Fibroblast of lung (primary cell): ENCODE measurements at places on chromosomes 2 and 18.

GRCh38 chr2:30914456-30914855 lies 107.2 kb upstream of the CAPN13 start:
- no peak for DNase-seq

GRCh38 chr18:47417807-47418206 lies 166.3 kb upstream of the SKOR2 start:
- no peak for DNase-seq

- DNase-seq: peak; percentile 56
Observed at GRCh38 chr2:144890828-144891227, 370.9 kb upstream of the ZEB2 start.

GRCh38 chr2:191043438-191043837 lies 29.5 kb upstream of the STAT1 start:
- DNase-seq: peak; percentile 38

- DNase-seq: no peak
Observed at GRCh38 chr2:60972889-60973656, 44.4 kb upstream of the PEX13 start.

GRCh38 chr2:163173591-163173990 lies 335.0 kb upstream of the KCNH7 start:
- no peak for DNase-seq

DNA sequence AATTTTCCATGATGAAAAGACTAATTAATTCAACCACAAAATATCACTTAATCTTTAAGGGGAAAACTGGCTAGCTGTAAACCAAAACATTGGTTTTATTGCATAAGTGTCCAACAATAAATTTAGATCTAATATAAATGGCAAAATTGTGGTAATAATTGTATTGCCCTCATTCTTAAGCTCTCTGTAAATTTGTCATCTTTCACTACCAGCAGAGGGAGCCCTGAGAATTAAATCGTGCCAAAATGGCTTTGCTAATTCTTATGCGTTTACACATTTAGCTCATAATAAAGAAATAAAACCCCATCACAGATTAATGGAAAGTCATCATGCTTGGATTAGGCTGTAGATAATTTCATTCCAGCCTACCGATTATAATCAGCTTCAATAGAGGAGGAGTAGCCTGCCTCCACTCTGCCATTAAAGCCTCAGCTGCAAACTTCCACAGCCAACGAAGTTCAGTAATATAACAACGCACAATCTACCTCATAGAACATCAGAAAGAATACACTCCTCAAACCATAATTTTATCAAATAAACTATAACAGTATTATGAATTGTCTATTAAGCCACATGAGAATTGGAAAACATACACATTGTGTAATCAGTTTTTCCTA lies 70.0 kb upstream of the ATP5MC3 start:
- peak; percentile 17 for DNase-seq

DNA sequence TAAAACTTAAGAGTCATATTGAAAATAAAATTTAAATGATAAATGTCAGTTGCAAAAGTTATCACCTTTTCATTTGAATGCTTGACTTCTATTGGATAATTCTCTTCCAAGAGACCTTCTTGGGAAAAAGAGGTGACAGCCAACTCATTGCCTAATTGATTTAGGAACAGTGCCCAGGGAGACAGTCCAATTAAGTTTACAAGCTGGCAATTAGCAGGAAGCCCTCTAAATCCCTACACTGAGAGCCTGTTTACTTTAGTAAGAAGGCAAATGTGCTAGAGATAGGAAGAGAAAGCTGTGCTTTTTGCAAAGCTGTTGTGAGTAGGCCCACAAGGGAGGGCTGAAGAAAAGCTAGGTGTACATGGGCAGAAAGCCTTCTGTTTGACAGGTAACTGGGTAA lies 189.1 kb downstream of the WDPCP start:
- DNase-seq: no peak

GRCh38 chr2:46774499-46775228 lies 140.9 kb downstream of the MCFD2 start:
- peak; percentile 85 for DNase-seq

DNA sequence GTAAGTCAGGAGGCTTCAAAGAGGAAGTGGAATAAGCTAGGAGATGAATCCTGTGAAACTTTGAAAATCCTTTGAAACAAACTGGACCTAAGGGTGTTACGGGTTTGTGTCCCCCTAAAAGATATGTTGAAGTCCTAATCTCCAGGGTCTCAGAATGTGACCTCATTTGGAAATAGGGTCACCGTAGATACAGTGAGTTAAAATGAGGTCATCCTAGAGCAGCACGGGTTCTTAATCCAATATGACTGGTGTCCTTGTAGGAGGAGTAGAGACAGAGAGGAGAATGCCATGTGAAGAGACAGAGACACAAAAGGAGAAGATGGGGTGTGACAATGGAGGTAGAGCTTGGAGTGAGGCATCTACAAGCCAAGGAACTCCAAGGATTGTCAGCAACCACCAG lies 26.9 kb upstream of the NEB start:
- no peak for DNase-seq

DNA sequence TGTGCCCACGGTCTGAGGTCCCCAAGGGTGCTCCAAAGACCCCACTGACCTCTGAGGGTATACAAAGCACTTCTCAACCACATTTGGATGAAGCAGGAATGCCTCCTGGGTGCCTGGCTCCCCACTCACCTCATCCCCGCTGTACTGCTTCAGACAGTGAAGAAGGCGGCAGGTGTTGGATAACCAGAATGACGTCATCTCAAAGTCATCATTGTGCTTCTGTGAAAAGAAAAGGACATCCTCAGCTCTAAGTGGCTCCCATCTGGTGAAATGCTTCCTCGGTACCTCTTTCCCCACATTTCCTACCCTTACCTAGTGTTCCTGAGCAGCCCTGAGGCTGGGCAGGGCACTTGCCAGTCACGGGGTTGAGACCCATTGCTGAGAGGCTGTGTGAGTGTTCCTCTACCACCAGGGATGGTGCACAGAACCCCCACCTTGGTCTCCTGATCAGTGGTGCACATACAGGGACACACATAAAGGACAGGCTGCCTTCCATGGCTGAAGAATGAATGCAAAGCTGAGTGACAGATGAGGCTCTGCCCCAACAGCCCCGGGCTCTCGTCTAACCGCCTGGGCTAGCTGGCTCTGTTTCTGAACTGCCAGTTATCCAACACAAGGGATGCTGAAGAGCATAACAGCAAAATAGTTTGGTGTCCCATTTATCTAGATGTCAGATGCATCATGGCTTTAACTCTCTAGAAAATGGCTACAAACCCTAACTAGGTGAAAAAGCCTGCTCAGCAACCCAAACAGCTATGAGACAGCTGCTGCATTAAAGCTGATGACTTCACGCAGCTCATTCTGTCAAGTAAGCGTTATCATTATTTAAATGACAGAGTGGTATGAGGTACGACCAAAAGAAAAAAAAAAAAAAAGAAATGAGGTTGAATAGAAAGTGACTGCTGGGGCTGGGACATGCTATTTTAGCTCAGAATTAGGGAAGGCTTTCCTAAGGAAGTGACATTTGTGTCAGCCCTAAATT lies 28.2 kb upstream of the ACAA2 start:
- DNase-seq: no peak

- DNase-seq: no peak
Observed at GRCh38 chr18:63271148-63271547, 48.4 kb downstream of the BCL2 start.

GRCh38 chr2:15939556-15939853 lies 845 bp upstream of the MYCN start:
- DNase-seq: no peak

DNA sequence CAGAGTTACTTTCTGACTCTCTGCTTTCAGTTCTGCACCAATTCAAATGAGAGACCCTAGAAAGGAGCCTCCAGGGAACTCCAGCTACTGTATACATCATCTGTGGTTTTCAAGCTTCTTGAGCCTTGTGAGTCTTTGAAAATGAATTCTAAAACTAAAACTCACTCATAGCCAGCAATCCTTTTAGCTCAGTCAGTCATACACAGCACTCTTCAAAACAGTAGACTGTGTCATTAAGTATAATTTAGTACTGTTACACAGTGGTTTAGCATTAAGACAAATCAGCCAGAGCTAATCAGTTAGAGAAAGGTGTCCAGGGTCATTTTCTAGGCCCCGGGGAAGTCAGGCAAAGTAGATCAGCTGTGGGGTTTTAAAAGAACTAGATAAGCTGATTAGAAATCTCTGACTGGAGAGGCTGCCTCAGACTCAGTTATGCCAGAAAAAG lies 322.1 kb upstream of the THUMPD2 start:
- peak; percentile 67 for DNase-seq

GRCh38 chr18:47758000-47758399 lies 172.5 kb downstream of the SMAD2 start:
- no peak for DNase-seq

DNA sequence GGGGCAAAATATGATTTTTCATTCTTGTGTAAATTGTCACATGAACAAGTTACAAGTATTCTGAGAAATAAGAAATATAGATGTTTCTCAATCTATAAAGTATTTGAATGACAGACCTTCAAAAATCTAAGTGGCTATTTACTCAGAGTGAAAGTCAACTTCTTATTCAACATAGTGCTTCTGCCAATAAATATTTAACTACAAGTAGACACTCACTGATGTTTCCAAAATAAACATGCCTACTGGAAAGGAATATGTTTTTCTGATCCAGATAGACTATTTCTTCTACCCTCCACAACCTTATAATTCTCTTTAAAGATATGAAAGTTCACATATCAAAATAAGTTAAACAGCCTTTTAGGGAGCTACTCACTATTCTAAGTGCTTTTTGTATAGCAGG lies 296.3 kb downstream of the DSC3 start:
- DNase-seq: no peak

GRCh38 chr2:212536817-212537725 lies 1.5 kb downstream of the ERBB4 start:
- DNase-seq: no peak

DNA sequence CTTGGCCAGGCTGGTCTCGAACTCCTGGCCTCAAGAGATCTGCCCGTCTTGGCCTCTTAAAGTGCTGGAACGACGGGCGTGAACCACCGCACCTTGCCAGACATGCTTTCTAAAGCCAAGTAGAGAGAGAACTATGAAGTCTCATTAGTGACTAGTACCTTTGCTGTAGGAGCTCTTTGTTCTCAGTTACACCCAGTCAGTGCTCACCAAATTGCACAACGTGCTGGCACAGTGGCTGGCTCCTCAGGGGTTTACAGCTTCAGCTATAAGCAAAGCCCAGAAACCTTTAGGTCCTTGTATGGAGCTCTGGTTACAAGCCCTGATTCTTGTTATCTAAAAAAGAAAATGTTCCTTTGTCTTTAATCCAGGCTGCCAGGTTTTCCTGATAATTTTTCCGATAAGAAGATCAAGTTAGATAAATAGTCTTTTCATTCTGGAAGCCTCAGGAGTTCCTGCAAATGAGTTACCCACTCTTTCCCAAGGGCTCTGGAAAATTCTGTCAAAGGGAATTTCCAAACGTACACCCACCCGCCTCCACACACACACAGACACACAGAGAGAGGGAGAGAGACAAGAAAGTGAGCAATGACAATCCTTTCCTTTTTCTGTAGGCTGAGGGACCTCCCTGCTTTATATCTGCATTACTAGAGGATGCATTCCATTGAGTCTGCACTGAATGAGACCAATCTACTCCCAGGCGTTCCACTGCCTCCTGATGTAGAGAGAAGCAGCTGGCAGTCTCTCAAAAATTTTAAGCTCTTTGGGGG lies 100.2 kb upstream of the CSRNP3 start:
- DNase-seq: peak; percentile 46

DNA sequence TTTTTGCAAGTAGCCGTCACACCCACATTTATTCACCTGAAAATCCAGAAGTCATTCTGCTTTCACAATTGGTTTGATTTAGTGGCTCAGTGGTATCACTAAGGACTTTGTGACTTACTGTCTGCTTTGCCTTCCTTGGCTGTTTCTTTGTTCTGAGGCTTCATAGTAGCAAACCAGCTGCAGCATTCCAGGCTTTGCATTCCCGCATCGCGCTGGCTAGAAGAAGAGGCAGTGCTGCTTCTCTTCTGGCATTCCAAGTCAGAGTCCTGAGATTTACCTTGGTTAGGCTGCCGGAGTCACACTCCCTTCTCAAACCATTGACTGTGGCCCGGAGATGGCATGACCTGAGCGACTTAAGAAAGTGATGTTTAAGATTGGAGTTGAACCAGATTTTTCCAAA lies 35.1 kb downstream of the MYO1B start:
- no peak for DNase-seq

GRCh38 chr2:227606476-227606875 lies 7.8 kb downstream of the SCYGR2 start:
- no peak for DNase-seq

DNA sequence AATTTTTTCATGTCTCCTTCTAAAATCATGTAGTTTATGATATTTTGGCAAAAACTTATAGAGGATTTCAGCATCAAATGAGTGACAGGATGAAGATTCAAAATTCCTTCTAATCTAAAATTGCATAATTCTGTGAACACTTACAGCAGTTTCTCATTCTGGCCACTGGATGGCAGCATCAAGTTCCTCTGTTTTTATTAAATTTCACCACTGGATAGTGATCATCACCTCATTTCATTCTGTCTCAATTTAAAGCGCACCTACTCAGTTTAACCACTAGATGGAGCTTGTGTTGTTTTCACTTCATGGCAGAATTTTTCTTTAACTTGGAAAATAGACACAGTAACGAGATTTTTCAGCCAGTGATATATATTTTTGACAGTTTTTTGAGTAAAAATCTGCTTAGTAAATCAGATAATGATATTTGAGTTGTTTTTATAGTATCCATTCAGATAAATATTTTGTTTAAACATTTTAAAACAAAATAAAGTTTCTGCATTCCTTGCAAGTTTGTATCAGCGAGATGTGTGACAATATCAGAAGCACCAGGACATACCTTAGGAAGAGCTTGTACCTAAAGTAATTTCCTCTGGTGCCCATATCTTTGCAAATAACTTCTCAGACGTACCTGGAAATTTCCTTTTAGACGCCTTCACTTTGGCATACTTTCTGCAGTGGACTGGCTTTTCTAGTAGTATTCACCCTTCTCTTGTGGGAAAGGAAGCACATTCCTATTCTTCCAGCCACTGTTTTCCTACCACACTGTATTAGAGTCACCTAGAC lies 94.7 kb upstream of the ARHGAP15 start:
- peak; percentile 88 for DNase-seq

DNA sequence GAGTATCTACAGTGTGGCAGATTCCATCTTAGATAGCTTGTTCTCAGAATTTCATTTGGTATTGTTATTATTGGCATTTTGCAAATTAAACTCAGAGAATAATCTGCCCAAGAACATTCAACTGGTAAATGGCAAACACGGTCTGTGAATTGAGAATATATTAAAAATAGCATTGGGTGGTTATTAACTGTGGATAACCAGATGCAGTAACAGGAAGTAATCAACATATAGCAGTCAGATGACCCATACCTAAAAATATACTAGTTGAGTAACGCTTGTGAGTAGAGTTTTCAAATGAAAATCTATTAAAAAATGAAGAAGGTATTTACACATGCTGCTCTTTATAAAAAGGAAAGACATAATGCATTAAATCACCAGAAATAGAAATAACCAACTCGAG lies 129.5 kb downstream of the ZNF804A start:
- DNase-seq: no peak

- DNase-seq: no peak
Observed at GRCh38 chr2:425243-425642, 137.4 kb upstream of the ALKAL2 start.
